Stimulated activated CD4-positive, alpha-beta T cell treated with anti-CD3 and anti-CD28 coated beads, Interleukin-1b, Interleukin-23, amount 100 ng/mL, for 1 hour (primary cell): ENCODE measurements at places on chromosomes 11 and 22.
A peak's percentile ranks its signal among the peaks of the same experiment; 100 is the strongest.

- peak; percentile 85 for DNase-seq
Observed at GRCh38 chr22:37077802-37078448, 26.4 kb downstream of the KCTD17 start.

DNA sequence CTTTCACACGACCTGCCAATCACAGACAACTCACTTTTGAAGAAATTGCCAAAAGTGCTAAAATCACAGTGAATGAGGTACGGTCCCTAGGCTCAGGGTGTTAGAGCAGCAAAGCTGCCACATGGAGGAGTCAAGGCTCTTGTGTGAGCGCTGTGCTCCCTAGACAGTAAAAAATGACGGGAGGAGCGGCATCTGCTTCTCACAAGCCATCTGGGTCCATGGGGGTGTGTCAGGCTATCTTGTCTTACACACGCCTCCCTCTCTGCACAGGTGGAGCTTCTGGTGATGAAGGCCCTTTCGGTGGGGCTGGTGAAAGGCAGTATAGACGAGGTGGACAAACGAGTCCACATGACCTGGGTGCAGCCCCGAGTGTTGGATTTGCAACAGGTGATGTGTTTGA lies 14.8 kb downstream of the PSMD13 start:
- DNase-seq = no peak

DNA sequence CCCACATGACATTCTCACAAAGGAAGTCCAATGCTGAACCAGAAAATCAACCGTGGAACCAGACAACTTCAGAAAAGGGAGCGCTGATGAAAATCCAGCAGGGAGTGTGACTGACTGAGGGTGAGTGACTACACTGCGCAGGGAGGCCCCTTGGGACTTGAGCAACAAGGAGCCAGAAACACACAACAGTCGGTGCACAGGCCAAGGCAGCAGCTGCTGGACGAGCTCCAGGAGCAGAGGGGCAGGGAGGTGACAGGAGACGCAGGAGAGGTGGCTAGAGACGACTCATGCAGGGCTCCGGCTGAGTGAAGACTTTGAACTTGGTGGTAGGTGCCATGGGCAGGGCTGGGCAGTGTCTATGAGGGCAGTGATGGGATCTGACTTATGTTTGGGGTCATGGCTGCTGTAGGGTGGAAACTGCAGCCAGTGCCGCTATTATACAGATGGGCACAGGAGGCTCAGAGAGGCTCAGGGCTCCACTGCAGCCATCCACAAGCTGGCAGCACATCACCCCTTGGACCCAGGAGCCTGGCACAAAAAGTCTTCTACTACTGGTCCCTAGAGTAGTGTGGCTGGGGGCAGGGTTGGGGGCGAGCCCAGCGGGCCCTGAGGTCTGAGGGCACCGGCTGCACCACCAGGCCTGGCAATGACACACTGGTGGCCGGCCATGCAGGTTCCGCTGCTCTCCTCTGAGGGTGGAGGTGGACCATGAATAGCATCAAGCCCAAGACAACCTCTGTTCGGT lies 10.3 kb upstream of the FADD start:
- DNase-seq = no peak

GRCh38 chr11:95904009-95904650 lies 19.8 kb downstream of the MTMR2 start:
- no peak for DNase-seq

DNA sequence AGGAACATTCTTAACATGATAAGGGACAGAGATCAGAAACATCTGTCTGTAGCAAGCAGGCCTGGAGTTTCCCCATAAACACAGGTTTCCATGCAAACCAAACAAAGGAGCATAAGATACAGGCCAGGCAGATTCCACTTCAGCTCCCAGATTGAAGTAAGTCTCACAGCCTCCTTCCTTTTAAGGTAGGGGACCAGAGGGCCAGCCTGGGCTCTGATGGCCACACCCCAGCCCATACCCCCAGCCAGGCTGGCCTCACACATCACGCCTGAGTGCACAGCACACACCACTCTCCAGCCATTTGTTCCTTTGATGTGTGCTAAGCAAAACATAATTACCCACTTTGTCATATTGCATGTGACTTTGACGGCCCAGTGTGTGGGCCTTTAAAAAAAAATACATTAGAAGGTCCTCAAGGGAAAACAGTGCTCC lies 518.7 kb downstream of the NTM start:
- DNase-seq = no peak

DNA sequence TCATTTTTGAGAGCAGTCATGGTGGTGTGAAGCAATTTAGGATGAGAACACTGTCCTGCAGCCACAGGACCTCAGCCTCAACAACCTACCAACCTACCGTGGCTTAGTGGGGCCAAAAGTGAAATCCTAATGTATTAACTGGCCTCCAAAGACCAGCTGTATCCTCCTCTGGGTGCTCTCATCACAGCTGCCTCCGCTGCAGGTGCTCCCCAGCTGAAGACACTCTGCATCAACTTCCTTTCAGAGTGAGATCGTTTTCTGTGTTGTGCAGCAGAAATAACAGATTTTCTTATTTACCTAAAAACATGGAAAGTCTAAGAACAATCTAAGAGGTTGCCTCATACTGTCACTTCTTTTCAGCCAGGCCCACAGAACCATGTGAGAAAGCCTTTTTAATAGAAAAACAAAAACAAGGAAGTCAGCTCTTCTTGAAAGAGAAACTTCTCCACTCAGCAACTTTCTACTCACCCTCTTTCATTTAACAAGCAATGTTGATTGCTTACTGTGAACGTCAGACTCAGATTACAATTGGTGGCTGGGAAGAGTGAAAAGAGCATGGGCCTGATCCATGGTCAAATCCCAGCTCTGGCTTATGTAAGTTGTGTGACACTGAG lies 136.1 kb downstream of the TENM4 start:
- no peak for DNase-seq

DNA sequence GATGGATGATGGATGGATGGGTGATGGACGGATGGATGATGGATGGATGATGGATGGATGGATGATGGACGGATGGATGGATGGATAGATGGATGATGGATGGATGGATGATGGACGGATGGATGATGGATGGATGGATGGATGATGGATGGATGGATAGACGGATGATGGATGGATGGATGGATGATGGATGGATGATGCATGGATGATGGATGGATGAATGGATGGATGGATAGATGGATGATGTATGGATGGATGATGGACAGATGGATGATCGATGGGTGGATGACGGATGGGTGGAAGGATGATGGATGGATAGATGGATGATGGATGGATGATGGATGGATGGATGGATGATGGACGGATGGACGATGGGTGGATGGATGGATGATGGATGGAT lies 21.1 kb downstream of the KCTD17 start:
- no peak for DNase-seq
